Fibroblast of villous mesenchyme (primary cell): ENCODE measurements at places on chromosomes 12 and 14. TPM values are rescaled to one million over a fixed set of nuclear protein-coding genes. Genes with fewer than 3 reads are reported as not detected.

Gene CRIP1
- total RNA-seq = 1.3 and 2.6 TPM in 2 replicates

Gene AKAP3
- 0.64 and 1.3 TPM in 2 replicates for total RNA-seq

Gene LTB4R2
- total RNA-seq = 3.9 and 6.8 TPM in 2 replicates

Gene DIO3
- total RNA-seq = not detected in 2 replicates

Gene FSCB
- under 0.01 TPM in 1 of 2 replicates, not detected in the other for total RNA-seq

Gene MARK3
- 79.2 and 108 TPM in 2 replicates for total RNA-seq

Gene FAR2
- 5.6 and 8.7 TPM in 2 replicates for total RNA-seq

Gene RND1
- under 0.01 TPM in 1 of 2 replicates, not detected in the other for total RNA-seq

Gene SLC17A8
- total RNA-seq = not detected in 2 replicates

Gene KRT86
- total RNA-seq = under 0.01 TPM in 1 of 2 replicates, not detected in the other
